ENCODE measurements at places on chromosomes 11 and 22.

DNA sequence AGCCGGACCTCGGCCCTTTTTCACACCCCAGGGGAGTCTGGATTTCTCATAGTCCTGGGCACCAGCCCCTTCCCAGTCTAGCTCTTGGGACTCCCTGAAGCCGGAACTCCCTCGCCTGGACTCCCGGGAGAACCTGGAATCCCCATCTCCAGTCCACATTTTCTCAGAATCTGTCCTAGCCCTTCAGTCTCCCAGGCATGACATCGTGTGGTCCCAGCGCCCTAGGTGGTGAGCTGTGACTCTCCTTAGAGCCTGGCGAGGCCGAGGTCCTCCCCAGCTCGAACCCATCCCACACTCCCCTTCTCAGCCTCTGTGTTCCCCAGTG, 673 bp upstream of the DUSP18 start:
- DNase-seq: no peak

GRCh38 chr11:113896156-113896879, 8.3 kb upstream of the HTR3B start:
- DNase-seq: no peak

GRCh38 chr11:8287297-8287696, 23.6 kb upstream of the LMO1 start:
- peak; percentile 43 for DNase-seq

GRCh38 chr22:45976254-45977002, 534 bp downstream of the WNT7B start:
- DNase-seq: no peak

GRCh38 chr11:33685082-33685481, 15.5 kb downstream of the C11orf91 start:
- peak; percentile 17 for DNase-seq

DNA sequence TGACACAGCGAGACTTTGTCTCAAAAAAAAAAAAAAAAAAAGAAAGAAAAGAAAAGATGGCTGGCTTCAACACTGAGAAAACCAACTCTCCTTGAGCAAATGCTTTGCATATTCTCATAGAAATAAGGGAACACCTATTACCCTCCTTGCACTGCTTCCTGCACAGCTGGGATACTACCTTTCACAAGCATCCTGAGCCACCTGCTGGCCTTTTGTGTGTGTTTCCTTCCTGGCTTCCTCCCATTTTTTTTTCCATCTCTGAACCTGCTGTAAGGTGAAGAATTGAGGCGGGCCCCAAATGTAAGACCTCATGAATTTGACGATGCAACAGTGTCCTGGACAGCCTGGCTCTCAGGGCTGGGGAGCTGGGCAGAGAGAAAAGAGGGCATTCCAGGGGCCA, 1.9 kb upstream of the RFPL3 start:
- DNase-seq: no peak

GRCh38 chr22:44154436-44154942, 26.2 kb upstream of the PARVG start:
- DNase-seq: no peak

- no peak for DNase-seq
Observed at GRCh38 chr22:26806445-26807175, 149.2 kb downstream of the MIAT start.

- DNase-seq: no peak
Observed at GRCh38 chr11:132620423-132620822, 911.9 kb downstream of the OPCML start.

DNA sequence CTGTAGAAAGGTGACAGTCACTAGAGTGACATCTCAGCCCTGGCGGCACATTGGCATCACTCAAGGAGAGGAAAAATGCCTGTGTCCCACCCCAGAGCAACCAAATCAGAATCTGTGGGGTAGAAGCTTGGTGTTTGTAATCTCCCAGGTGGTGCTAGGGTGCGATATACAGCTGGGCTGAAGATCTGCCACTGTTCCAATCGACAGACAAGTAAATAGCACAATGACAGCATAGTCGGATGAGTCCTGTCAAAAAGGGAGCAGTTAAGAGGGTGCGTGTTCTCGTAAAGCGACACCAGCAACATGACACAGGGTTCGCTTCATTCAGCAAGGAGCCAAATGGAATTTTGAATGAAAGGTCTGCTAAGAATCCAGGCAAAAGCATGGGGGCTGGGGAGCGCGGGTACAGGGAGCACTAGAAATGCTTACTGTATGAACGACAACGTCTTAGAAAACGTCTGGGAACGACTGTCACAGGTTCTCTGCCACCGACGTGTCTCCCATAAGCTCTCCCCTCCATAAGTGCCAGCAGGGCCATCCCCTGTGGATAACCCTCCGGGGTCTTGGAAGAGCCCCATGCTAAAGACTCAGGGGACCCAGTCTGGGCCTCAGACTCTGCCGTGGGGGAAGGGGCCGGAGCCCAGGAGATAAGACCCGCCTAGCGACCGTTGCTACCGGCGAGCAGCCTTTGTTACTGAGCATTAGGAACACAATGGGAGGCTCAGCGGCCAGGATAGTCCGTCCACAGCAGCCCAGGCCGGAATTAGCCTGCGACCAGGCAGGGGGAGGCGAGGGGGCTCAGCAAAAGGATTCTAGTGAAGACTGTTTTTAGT, 20.8 kb downstream of the ADA2 start:
- DNase-seq: no peak

DNA sequence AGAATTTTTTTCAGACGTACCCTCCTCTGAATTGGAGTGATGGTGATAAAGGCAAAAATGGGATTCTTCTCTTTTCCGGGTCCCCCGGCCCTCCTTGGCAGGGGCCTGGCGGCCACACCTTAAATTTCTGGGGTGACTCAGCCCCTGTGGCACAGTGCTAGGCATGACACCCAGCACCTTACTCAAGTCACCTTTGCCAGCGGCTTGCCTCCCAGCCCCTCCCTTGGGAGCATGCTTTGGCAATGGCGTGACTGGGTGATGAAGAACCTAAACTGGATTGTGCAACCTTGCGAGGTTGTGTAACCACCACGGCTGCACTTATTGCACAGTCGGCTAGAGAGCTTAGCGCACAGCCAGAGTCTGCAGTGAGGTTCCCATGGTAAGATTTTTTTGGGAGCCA, 16.2 kb upstream of the LDLRAD3 start:
- no peak for DNase-seq

DNA sequence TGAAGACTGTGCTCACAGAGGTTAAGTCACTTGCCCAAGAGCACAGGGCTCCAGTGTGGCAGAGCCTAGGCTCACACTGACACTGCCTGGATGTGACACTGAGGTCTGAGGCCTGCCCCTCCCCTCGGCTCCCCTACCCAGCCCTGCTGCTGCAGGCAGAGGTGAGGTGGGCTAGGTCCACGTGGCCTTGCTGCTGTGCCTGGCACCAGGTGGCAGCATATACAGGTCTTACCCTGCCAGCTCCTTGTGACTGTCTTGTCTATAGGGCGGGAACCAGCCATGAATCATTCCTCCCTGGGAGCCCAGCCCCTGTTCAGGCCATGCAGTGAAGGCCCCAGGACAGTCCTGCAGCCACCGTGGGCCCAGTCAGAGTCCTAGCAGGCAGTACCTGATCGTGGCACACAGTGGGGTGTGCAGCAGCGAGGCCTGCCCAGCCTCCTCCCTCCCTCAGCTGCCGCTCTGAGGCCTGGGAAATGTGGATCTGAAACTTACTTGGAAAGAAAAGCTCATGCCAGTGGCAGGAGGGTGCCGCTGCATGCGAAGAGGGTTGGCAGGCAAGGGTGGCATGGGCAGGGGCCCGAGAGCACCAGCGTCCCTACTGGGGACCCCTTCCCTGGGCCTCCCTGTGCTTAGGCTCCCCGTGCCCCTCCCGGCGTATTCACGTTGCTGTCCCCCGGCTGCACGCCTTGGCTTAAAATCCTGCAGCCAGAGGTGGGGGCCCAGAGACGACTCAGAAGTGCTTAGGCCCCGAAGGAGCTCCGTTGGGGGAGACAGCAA, 1.2 kb upstream of the CERK start:
- peak; percentile 89 for DNase-seq

DNA sequence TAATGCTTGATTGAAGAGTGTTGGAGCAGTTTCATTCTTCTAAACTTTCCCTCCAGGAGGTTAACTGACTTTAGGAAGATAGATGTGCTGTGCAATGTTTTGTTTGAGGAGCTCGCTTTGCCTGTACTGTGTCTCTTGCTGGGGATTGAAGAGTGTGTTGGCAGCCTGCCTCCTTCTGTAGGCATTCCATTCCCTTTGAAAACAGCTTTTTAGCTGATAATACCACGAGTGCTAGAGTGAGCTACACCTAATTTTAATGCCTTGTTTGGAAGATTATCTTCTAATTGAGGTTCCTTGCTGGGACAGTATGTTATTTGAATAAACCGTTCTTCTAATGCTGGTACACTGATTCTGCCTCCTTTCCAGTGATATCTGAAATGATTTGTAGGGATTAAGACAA, 7.2 kb downstream of the DDX10 start:
- DNase-seq: no peak

DNA sequence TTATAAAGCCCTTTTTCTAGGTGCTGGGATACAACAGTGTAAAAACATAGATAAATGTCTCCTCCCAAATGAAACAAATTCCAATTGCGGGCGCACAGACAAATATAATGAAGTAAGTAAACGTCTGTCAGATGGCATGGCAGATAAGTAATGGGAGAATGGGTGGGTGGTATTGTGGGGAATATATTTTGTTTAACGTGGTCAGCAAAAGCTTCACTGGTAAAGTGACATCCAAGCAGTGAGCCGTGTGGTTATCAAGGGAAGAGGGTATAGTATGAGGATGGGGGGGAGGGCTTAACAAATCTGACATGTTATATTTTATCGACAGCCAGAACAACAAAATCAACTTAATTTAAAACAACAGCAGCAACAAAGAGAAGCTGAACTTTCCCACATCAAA, 1.2 kb downstream of the SVIP start:
- no peak for DNase-seq

GRCh38 chr22:25976356-25976755, 192.9 kb upstream of the SEZ6L start:
- no peak for DNase-seq

- DNase-seq: no peak
Observed at GRCh38 chr11:8768625-8769333, 86.2 kb downstream of the RPL27A start.

DNA sequence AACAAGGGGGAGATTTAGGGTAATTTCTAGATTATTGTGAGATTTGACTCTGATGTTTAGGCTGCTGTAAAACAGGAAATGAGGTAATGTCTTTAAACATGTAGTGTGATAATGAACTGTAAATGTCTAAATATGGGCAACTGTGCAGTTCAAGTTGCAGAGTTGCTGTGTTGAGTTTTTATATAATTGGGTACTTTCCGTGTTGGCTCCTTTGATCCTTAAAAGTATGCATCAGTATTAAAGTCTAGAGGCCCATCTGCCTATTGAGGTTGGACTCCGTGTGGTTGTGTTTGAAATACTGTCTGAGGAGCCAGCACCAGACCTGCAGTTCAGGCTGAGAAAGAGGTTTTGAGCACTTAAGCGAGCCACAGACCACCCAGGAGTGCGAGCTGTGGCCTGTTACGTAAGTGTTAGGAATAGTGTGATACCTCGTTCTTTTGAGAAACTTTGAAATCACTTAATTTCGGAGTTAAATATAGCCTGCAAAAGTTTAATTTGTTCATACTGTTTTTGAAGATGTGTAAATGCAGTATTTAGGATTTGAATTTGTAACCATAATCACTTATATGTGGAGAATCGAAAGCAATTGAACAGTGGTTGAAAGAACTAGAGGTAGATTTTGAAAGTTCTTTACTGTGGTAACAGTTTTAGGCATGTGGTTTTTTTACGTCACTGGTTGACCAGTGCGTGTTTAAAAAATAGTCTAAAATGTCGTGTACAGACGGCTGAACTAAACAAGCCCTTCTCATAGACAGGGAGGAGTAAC, 9.0 kb downstream of the FAM118A start:
- peak; percentile 70 for DNase-seq

GRCh38 chr22:49368221-49368975, 459.3 kb downstream of the BRD1 start:
- peak; percentile 37 for DNase-seq

- peak; percentile 70 for DNase-seq
Observed at GRCh38 chr22:37232140-37232998, 11.7 kb downstream of the RAC2 start.

DNA sequence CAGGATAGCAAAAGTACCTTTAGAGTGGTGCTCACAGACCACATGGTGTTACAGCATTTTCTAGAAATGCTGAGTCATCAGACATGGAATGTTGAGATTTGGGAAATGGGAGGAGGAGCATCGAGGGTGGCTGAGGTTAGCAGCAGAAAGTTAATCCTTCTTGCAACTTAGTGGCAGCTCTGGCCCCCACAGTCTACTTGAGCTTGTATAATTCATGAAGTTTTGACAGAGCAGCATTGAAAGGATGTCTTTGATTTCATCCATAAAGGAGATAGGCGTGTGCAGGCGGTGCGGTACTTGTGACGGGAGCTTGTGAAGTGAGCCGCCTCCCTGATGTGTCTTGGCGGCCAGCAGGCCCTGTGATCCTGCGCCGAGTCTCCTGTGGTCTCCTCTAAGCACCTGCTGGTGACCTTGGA, 330.5 kb downstream of the TBC1D22A start:
- peak; percentile 9 for DNase-seq

DNA sequence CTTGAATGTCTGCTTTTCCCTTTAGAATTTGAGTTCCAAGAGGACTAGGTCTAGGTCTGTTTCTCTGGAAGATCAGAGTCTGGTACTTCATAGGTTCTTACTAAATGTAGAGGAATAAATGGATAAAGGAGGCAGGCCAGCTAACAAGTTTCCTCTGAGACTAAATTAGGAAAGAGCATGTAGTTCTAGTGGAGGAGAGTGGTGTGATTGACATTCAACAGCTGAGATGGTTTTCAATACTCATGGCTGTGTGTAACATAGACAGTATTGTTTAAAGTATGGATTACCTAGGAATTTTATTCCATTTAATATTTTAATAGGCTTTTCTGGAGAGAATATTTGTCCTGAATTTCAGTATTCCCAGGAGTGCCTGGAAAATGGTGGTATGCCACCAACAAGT, 364.7 kb downstream of the METTL15 start:
- DNase-seq: no peak

DNA sequence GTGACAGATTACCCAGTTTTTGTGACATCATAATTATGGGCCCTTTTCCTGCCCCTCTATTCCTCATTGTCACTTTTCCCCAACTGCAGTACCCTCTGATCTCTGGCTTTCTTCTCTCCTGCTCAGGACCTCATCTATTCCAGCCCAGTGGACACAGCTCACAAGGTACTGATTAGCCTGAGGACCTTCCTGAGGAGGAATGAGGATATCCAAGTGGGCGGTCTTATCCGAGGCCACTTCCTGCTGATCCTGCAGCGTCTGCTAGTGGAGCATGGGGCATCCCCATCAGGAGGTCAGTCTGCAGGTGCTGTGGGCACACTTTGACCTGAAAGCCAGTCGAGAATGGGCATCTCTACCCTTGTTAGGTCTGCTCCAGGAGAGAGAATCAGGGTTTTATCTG, 24.5 kb upstream of the CCDC134 start:
- no peak for DNase-seq

GRCh38 chr11:85530634-85531033, 96.5 kb downstream of the DLG2 start:
- DNase-seq: no peak

DNA sequence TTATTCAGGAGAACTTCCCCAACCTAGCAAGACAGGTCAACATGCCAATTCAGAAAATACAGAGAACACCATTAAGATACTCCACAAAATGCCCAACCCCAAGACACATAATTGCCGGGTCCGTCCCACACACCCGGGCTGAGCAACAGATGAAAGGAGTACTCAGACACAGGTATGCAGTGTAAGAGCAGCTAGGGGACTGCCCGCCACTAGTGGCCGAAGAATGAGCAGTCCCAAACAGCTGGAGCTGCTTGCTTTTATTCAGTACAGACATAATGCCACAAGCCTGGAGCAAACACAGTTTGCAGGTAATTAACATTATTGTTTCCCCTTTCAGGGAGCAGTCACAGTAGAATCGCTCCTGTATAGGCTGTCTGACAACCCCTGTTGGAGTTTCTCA, 364.6 kb downstream of the LUZP2 start:
- no peak for DNase-seq

GRCh38 chr22:48507171-48507570, 1320.5 kb downstream of the BRD1 start:
- no peak for DNase-seq
